ENCODE measurements at places on chromosomes 7 and 10.
A peak's percentile ranks its signal among the peaks of the same experiment; 100 is the strongest.

DNA sequence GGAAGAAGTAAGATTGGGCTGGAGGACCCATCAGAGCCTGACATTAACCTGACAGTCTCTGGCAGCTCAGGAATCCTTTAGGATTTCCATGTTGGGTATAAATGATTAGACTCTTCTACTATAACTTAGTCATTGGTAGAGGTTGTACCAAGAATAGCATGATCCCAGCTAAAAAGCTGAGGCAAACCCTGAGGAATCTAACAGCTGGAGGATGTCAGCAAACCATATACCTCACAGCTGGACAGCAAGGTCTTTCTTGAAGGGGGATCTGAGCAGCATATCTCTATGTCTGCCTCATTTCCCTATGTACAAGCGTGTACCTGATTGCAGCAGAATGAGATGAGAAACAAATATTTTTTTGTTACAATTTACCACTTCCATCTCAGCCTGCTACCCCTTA is 103.2 kb downstream of the NPSR1 start:
- no peak for DNase-seq

- no peak for DNase-seq
Observed at GRCh38 chr7:110623436-110623835, 467.5 kb upstream of the LRRN3 start.

GRCh38 chr7:17928055-17928454 is 12.2 kb downstream of the SNX13 start:
- no peak for DNase-seq

- no peak for DNase-seq
Observed at GRCh38 chr10:25557136-25557535, 376.9 kb upstream of the MYO3A start.

DNA sequence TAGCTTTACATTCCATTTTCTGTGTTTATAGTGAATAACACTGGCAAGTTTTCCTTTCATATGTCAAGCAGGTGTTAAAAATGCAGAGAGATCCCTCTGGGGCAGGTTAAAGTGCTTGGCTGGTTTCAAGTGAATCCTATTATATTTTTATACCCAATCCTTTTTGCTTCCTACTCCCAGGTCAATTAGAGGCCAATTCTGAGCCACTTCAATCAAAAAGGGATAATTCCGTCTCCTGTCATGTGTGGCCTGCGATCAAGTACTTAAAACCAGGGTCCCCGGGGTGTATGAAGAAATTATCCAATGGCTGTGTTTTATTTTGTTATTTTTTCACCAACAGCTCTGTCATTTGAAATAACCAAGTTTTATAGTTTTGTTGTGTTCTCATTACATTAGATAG is 313.2 kb downstream of the PRPF18 start:
- peak; percentile 80 for DNase-seq

GRCh38 chr7:155761162-155761561 is 51.1 kb downstream of the SHH start:
- no peak for DNase-seq

- DNase-seq = peak; percentile 15
Observed at GRCh38 chr7:124101173-124101768, 68.4 kb upstream of the TMEM229A start.

- DNase-seq = peak; percentile 16
Observed at GRCh38 chr7:13908667-13909397, 80.6 kb downstream of the ETV1 start.

DNA sequence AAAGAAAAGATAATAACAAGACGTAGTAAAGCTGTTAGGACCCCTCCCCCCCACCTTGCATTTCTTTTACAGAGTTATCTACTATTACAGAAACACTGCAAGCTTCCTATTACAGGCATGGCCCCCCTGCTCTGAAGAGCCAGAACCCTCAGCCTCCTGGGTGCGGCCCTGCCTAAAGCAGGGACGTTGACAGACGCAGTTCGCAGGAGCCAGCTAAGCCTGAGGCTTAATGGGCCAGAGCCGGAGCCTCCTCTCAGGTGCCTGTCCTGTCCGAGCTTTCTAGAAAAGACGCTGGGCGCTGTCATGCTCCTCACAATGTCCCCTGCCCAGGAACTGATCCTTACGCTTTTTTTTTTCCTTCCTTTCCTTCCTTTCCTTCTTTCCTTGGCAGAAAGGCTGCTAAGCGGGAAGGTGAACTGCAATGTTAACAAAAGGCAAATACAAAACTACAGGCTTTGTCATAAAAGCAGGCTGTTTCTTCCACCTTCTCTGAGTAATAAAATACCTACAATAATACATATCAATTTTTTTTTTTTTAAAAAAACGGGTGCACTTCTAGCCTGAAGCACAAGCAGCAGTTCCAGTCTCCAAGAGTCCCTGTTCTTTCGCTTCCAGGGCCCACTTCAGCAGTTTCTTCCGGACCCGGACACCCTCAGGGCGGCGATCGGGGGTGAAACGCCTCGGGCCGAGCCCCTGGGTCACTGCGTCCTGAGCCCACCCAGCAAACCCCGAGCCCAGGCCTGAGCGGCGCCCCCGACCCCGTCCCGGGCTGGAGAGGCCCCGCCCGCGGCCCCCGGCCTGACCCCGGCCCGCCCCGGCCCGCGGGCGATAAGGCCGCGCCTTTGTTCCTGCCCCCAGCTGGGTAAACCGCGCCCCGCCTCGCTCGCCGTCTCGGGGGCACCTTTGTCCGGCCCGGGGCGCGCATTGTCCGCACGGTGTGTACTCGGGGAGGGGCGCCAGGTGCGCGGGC is 11.2 kb downstream of the MNX1 start:
- DNase-seq = peak; percentile 10

DNA sequence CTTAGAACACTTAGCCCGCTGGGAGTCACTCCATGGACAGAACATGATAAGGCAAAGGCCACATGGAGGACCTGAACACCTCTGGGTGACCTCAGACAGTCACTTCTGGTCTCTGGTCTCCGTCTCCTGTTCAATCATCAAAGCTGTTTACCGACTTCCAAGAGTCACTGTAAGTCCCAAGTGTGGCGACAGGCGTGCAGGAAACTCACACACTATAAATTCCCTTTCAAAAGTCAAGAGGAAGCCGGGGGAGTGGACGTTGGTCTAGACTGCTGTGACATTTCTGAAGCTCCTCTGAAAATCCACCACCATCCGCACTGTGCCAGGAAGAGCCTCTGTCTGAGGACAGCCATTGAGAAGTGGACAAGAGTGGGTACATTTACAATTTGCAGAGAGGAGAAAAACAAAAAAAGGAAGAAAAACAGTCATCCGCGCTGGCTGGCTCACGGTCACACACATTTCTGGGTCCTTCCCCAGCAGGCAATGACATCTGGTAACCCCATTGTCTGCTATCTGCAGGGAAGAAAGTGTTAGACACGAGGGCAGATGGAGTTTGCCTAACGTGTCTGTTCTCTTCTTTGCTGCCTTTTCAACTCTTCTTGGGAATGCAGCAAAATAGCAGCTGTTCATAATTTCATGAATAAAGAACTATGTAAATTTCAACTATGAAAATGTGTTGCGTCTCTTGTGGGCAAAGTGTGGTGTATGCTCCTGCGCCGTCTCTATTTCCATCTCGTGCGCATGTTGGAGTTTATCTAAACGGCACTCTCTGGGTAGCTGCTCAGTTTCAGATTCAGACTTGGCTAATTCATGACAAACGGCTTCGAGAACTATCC is 32.9 kb upstream of the CUX1 start:
- DNase-seq = no peak

DNA sequence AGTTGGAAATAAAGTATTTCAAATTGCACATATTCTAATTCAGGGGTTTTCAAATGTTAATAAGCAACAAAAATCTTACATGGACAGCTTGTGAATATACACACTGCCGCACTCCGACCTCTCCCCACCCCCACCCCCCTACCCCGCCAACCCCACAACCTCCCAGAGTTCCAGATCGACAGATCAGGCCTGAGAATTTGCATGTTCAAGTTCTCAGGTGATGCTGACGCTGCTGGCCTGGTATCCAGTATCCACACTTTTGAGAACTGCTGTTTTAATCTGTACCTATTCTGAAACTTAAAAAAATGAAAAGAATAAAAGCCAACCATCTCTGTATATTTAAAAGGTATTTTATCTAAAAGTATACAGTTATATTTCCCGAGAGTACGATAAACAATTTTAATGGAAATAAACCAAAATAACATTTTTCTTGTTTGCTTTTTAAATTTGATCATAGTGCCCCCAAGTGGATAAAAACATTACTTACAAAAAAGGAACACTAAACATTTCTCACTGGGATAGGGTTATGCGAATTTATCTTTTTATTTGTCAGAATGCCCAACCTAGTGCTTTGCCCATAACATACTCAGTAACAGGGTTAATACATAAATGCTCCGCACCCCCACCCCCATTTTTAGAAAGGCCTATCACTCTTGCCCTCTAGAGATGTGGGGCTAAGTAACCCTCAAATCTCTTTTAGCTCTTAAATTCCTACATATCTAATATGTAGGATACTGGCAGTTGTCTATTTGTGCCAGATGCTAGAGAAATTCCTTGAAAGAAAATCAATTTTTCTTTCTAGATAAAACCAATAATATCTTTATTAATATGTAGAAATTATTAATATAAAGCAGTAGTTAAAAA is 166.3 kb downstream of the RNF133 start:
- peak; percentile 22 for DNase-seq

DNA sequence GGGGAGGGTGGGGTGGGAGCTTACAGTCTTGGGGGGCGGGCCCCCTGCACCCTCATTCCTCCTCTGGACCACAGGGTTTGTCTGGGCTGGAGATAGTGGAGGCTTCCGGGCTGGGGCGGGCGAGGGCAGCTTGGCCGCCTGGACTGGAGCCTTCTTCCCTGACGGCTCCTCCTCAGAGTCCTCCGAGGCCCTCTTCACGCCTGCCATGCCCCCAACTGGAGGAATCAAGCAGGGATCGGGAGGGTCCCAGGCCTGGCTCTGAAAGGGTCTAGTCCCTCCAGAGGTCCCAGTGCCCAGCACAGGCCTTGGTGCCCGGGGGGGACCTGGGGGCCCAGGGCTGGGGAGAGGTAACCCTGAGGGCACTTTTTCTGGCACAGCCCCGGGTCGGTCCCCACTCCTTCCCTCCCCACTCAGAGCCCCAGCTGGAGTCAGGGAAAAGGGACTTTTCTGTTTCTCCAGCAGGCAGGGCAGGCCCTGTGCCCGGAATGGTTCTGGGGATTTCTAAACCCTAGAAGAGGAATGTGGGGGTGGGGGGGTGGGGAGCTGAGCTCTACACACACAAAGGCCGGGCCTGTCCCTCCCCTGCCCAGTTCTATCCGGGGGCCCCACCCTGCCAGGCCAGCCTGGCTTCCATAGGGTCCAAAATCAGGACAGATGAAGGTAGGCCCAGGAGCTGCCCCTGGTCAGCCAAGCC is 11.6 kb downstream of the MICALL2 start:
- no peak for DNase-seq

GRCh38 chr10:11018855-11019631 is 1.4 kb downstream of the CELF2 start:
- peak; percentile 10 for DNase-seq

DNA sequence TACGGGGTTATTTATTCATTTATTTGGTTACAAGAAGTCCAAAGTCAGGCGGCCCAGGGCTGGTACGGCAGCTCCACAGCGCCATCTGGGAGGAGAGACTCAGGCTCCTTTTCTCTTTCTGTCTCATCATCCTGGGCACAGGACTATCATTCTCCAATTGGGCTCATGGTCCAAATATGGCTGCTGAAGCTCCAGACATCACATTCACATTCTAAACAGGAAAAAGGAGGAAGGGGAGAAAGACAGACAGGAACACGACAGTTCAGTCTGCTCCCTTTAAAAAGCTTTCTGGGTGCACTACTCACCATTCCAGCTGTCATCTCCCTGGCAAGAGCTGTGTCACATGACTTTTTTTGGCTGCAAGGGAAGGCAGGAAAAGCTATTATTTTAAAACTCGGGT is 74.4 kb upstream of the PDZD8 start:
- DNase-seq = no peak

- DNase-seq = no peak
Observed at GRCh38 chr7:100148225-100148558, 526 bp upstream of the LAMTOR4 start.

DNA sequence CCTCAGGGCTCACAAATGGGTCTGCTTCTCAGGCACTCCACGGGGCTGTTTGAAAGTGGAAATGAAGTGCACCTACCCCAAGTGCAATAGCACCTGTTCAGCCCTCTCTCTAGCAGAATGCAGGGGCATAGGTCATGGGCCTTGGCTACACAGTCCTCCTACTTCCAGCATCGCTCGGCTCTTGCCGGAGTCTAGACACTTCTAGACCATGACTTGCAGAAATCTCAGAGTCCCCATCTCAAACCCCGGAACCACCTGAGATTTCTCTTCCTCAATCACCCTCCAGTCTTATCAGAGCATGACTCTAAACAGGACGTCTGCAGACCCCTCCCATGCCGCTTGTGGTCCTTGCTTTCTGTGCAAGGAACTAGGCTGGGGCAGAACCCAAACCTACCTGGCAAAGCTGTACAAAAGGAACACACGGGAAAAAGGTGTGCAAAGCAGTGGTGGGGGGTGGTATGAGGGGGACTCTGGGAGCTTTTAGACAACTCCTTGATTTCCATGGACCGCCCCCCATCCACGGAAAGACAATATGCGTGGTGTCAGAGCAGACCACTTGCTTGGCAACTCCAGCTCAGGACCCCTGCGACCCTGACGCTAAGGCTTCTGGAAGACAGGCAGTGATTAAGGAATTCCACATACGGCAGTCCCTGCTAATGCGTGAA is 13.8 kb downstream of the TMEM273 start:
- no peak for DNase-seq

- no peak for DNase-seq
Observed at GRCh38 chr10:111138544-111138943, 61.7 kb downstream of the ADRA2A start.

- DNase-seq = no peak
Observed at GRCh38 chr7:149081914-149082313, 8.6 kb downstream of the ZNF786 start.

DNA sequence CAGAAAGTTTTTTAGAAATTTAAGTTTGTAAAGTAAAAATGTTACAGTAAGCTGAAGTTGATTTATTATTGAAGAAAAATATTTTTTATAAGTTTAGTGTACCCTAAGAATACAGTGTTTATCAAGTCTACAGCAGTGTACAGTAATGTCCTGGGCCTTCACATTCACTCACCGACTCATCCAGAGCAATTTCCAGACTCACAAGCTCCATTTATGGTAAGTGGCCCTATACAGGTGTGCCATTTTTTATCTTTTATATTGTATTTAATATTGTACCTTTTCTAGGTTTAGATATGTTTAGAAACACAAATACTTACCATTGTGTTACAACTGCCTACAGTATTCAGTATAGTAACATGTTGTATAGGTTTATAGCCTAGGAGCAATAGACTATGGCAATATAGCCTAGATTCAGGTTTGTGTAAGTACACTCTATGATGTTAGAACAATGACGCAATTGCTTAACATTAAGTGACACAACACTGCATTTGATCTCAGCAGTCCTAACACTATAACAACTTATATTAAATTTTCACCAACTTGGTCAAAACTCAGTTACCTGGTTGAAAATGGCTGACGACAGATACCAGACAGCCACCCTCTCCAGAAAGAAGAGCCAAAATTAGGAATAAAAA is 45.7 kb downstream of the HIBADH start:
- no peak for DNase-seq

GRCh38 chr7:105677410-105677730 is 96.1 kb upstream of the EFCAB10 start:
- no peak for DNase-seq

GRCh38 chr10:24952143-24952706 is at the start of gene PRTFDC1:
TSS of gene PRTFDC1 (minus strand) at chr10:24952606. CDS start at chr10:24952575, 31 bp downstream.
- DNase-seq = peak; percentile 55

- no peak for DNase-seq
Observed at GRCh38 chr10:77626266-77626935, 11.2 kb downstream of the KCNMA1 start.

All from NCI-H1105 treated with DMSO at 0.1 percent for 48 hours (cell line).